ENCODE measurements at places on chromosomes 3 and 15. TPM values are rescaled to one million over a fixed set of nuclear protein-coding genes. Genes with fewer than 3 reads are reported as not detected.

LMAN1L gene
- polyA plus RNA-seq = not detected

DNA sequence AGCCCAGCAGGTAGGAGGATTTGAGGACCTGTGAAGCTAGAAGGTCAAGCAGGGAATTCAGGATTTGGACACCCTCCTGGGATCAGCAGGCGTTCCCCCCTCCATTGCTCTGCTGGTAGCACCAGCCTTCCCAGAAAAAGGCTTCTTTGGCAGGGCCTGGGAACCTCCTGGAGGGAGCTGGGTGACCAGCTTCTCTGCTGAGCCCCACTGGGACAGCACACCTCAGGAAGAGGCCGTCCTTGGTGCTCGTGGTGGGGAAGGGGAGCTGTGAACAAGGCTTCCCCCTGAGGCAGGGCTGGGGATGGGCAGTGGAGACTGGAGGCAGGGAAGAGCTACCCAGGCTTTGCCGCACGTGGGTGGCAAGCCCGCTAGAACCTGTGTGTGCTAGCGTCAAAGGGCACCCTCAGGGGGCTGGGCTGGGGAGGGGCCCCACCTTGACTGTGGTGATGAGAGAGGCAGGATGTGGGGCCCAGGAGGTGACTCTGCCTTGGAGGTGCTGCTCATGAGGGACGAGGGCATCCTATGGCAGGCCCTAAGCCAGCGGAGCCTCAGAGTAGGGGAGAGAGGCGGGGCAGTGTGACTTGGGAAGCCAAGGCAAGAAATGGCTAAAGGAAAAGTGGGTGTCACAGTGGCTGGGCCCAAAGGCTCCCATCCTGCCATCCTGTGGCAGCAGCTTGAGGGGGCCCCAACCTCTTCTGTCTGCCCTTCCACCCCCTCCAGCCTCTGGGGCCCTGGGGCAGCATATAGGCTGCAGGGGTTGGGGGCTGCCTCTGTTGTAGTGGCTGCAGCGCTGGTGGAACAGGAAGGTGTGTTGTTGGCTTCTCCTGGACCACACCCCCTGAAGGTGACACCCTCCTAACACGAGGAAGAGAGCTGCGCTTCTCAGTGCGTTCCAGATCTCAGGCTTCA is 20.7 kb downstream of the KLF13 start:
- DNase-seq = no peak

TGFBR2 gene
- 125 TPM for polyA plus RNA-seq

DNA sequence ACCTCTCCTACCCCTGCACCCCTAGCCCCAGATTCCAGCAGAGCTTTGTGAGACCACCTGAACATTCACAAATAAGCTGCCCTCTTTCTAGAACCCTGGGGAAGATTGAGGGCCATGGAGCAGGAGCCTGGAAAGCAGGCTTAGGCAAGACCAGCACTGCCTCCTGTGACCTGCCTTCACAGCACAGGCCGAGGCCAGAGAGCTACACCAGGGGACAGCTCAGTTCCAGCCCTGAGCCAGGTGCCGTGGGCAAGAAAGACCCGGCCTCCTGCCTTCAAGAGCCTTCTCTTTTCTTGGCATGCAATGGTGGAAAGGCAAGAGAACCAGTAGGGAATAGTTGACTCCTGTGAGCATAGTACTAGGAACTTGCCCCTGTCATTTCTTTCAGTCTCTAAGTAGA is 48.1 kb downstream of the SLC6A6 start:
- DNase-seq = no peak

DNA sequence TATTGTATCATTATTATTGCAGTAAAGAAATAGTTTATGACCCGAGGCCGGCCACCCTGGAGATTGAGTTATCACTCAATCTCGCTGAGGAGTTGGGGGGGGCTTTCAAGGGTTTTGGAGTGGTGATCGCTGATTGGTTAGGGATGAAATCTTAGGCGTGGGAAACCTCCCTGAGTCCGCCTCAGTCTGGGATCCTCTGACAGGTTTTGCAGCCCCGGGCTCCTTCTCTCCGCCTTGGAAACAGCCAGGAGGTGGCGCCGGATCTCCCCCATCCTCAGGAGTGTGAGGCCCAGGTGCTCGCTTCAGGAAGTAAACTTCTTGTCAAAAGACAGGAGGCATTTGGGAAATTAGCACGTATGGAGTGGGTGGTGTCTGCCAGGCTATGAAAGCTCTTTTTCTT is 41.1 kb upstream of the SEC61A1 start:
- peak; percentile 38 for DNase-seq

- no peak for DNase-seq
Observed at GRCh38 chr15:98878172-98878571, 129.4 kb downstream of the PGPEP1L start.

DNA sequence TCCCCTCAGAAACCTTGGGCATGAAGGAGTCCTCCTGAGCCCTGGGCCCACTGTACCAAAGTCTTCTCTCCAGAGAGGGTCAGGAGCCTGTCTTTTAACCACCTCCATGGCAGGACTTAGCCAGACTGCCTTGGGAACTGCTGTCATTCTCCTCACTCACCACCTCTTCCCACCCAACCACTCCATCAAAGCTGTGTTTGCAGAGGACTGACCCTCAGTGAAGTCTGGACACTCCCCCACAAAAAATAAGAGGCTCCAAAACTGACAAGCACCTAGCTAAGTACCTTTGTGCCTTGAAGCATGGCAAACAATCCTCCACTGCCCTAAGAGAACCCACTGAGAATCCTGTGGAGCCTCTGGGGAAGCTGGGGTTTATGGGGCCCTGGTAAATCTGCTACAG is 2.3 kb upstream of the SCAP start:
- DNase-seq = no peak

GRCh38 chr3:81554388-81554787 is 207.1 kb downstream of the GBE1 start:
- DNase-seq = no peak

- DNase-seq = peak; percentile 29
Observed at GRCh38 chr15:60745469-60746061, 266.6 kb upstream of the ICE2 start.

RAD18 gene
- 9.6 TPM for polyA plus RNA-seq

DNA sequence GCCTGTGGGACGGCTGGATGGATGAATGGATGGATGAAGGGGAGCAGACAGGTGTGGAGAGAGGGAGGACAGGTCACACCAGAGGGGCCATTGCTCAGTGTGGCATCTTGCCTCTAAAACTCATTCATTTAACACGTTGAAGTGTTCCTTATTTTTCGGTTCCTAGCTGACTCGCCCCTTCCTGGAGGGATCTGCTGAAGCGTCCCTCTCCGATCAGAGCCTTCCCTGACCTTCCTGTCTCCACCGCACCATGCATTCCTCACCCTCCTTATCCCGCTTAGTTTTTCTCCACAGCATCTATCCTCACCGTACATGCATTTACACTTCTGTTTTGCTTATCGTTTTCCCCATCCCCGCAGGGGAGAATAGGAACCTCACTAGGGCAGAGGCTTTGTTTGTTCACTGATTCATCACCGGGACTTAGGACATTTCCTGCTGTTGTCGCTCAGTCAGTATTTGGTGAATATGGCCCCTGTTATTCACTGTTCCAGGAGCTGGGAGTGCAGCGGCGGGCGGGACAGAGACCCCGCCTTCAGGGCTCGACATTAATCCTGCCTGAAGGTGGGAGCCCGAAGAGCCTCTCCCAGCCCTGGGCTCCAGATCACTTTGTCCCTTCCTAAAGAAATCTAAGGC is 32.0 kb downstream of the FOXL2 start:
- DNase-seq = no peak

DNA sequence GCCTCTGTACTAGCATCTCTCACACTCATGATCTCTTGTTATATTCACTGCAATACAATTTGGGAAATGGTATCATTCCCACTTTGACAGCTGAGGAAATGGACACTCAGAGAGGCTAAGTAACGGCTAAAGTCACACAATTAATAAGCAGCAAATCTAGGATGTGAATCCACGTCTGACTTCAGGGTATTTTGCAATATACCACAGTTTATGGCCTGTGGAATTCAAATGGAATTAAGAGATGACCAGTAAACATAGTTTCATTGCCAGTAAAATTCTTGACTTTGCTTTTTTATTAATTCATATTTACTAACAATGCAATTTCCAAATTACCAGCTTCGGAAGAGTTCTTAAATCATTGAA is 61.1 kb downstream of the CCNL1 start:
- no peak for DNase-seq

GRCh38 chr3:16415911-16416476 is 97.5 kb downstream of the RFTN1 start:
- DNase-seq = no peak

DNA sequence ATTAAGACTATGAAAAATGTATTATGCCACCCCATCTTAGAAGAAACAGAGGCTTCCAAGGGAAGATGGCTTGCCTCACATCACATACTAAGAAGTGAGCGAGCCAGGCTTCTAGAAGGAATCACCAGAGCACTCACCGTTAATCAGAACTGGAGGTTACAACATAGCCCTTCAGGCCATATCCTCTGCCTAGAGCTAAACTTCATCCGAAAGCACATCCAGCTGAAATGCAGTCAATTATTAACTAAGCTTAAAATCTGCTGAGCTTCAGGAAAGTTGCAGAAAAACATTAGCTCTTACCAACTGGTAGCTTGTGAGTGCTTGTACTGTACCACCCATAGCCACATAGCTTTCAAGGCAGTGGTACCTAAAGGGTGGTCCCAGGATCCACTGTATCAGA is 483.2 kb downstream of the TBL1XR1 start:
- DNase-seq = no peak

DNA sequence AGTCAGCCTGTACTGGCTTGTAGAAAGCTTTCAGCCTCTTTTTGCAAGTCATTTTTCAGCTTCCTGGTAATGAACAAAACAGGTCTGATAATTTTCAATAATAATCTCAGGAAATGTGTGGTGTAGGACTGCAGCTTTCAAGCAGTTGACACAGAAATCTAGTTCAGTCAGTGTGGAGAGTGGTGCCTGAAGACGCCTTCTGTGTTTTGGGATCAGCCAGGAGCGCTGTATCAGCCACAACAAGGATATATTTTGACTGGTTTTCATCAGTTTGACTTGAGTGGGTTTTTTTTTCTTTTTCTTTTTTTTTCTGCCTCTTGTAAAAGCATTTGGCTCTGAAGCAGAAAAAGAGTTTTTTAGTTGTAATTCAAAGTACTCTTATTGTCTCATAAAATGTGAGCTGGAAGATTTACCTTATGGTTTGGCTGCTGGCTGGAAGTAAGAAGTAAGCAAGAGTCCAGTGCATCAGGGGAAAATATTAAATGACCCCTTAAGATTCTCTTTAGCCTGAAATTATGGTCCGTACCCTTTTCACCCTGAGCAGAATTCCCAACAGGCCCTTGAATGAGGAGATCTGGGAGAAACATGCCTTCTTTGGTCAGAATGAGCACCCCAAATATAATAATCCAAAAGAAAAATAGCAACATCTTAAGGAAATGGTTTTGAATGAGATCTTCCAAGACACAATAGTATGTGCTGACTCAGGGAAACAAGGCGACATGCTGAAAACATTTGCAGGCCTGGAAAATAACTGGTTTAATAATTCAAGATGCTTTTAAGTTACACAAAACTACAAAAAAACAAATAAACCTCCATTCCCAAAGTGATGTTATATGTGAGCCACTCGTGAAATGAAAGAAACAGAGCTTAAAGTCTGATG is 332.7 kb upstream of the ADAMTS9 start:
- DNase-seq = no peak

DNA sequence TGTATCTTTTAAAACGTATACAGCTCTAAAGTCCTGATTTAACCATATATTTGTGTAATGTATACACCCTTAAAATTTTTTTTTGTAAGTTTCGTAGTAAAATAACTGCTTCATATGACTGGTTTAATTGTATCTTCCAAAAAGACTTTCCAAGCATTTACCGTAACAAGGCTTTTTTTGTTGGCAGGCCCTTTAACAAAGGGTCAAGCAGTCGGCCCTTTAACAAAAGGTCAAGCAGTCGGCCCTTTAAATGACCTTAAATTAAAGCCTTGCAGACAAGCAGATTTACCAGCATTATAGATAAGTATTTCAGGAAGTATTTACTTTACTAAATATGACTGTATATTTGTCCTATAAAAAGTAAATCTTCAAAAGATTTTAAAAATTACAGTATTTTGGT is 28.1 kb downstream of the TSC22D2 start:
- no peak for DNase-seq

UROC1 gene
- 0.07 TPM for polyA plus RNA-seq

GRCh38 chr15:63274427-63274826 is 3.0 kb upstream of the APH1B start:
- DNase-seq = no peak

GRCh38 chr3:122356402-122356801 is 26.6 kb downstream of the MIX23 start:
- DNase-seq = peak; percentile 13

- DNase-seq = no peak
Observed at GRCh38 chr3:197820550-197821335, 29.7 kb downstream of the LRCH3 start.

PP2D1 gene
- 0.26 TPM for polyA plus RNA-seq

DNA sequence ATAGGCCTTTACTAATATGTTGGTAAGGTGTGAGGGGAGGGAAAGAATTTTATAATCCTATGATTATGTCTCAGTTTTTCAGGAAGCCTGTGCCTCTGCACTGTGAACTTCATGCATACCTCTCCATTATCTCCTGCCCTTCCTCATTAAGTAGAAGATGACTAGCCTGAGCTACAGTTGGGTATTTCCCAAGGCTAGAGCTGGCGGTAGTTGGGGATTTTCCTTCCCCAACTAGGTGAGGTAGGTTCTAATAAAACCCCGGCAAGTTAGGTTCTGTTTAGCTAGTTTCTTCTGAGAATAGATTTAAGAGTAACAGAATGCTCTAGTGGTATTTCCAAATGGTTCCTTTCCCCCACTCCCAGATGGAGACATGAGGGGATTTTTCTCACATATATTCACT is 414.5 kb downstream of the GRM7 start:
- no peak for DNase-seq

GRCh38 chr3:61331929-61332552 is 80.8 kb upstream of the FHIT start:
- no peak for DNase-seq

- no peak for DNase-seq
Observed at GRCh38 chr3:10085738-10086137, 22.3 kb downstream of the FANCD2OS start.

DNA sequence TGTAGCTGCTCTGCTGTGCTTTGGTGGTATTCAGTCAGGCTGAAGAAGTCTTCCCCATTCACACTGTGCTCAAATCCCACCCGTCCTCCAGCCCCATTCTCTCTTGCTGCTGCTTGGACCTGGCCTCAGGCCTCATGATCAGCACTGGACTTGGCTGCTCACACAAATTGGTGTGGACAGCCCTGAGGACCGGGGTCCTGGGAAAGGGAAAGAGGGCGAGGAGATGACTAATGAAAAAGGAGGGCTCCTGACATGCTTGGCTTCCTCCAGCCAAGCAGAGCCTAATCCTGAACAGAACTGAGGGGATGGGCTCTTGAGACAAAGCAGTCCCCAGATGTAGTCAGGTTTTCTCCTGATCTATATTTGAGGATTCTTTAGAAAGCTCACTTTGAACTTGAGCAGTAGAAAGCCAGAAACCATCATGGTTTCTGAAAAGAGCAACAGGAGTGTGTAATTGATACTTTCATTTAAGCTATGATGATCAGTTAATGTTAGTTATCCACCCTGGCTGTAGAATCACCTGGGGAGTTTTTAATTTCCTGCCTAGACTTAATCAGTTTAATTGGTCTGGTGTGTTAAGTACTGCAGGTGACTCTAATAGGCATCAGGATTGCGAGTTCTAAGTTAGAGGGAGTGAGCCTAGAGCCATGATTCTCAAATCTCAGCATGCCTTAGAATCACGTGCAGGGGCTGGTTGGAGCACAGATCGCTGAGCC is 79.4 kb upstream of the THBS1 start:
- DNase-seq = no peak

GRCh38 chr3:44339181-44340057 is 853 bp downstream of the TCAIM start:
- DNase-seq = no peak

LRRN1 gene
- polyA plus RNA-seq = 18.2 TPM

GPR27 gene
- 8.5 TPM for polyA plus RNA-seq

- DNase-seq = no peak
Observed at GRCh38 chr3:161644891-161645635, 148.5 kb downstream of the OTOL1 start.
